CD4-positive, alpha-beta T cell treated with Interleukin-10 for 1 hour (primary cell): ENCODE measurements at places on chromosomes 5 and 9.

GRCh38 chr5:172834415-172835289 lies 601 bp downstream of the ERGIC1 start:
- DNase-seq: no peak

GRCh38 chr5:1878050-1878849 lies 4.5 kb downstream of the IRX4 start:
- no peak for DNase-seq

- DNase-seq: no peak
Observed at GRCh38 chr5:75461679-75462078, 49.8 kb downstream of the CERT1 start.

DNA sequence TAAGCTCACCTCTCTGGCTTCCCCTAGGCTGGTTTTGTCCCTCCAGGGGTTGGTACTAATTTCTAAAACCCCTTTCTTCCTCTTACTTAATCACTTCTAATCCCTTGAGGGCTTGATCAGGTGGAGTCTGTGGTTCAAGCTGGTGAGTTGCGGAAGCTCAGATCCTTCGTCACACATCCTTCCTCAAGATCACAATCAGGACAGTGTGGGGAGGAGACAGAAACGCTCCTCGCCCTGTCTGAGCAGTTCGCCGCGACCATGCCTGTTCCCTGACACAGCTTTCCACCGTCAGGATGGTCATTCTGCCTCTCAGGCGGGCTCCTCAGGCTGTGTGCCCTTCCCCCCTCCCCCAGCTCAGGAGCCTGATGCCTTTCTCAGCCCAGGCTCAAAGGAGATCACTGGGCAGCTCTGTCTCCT lies 24.3 kb downstream of the CPLX2 start:
- DNase-seq: peak; percentile 69

GRCh38 chr5:141636106-141636412 lies 590 bp downstream of the HDAC3 start:
- no peak for DNase-seq

- no peak for DNase-seq
Observed at GRCh38 chr5:56170557-56170956, 62.6 kb downstream of the ANKRD55 start.

- DNase-seq: no peak
Observed at GRCh38 chr5:177154003-177154643, 20.6 kb downstream of the NSD1 start.

- no peak for DNase-seq
Observed at GRCh38 chr5:171335616-171336015, 26.6 kb downstream of the TLX3 start.

DNA sequence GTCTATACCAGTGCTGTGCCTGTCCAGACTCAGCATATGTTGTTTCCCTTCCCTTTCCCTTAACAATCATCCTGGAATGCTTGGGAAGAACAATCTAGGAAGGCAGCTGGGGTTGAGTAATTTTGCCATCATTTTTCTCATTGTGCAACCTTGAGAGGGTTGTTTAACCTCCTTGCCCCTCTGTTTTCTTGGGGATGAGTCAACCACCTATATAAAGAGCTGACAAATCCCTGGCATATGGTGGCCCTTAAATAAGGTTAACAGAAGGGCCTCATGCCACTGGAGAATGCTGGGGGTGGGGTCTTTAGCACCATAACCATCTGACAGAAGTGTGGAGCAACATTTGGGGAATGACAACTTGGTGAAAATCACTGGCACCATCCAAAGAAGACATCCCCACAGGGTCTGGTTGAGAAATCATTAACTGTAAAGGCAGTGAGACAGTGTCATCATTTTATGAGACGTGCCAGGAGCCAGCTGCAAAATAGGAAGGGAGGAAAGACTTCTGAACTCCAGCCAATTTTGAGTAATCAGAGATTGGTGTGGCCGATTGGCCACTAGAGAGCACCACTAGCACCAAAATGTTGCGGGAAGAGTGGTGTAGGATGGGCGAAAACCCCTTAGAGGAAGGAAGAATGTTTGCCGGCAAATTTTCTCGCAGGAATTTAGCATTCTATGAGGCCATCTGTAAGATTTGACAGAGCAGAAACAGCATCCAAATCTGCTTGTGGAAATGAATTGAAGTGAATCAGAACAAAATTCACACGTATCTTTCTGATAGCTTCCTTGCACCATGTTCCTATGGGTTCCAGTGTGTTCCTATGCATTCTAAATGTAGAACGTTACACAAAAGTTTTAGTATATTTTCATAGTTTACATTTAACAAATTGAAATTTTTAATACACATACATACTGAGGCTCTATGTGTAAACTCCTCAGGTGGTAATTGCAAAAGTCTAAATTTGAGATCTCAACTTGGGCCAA lies 113.8 kb downstream of the MSX2 start:
- DNase-seq: no peak

DNA sequence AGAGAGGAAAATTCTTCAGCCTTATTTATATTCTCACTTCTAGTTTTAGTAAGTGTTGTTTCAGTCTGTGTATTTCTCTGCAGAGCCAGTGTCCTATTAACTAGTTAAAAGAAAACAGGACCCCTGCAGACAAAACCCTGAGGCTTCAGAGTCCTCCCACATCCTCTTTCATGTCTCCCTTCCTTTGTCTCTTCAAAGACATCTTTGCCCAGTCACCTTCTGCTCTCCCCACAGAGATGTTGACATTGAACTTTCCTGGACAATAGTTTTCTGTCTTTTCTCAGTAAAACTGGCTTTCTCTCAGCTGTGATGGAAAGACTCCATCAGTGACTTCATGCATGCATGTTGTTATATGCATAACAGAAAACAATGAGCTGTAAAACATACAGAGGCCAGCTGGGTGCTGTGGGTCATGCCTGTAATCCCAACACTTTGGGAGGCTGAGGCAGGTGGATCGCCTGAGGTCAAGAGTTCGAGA lies 20.2 kb downstream of the GRAMD2B start:
- no peak for DNase-seq

DNA sequence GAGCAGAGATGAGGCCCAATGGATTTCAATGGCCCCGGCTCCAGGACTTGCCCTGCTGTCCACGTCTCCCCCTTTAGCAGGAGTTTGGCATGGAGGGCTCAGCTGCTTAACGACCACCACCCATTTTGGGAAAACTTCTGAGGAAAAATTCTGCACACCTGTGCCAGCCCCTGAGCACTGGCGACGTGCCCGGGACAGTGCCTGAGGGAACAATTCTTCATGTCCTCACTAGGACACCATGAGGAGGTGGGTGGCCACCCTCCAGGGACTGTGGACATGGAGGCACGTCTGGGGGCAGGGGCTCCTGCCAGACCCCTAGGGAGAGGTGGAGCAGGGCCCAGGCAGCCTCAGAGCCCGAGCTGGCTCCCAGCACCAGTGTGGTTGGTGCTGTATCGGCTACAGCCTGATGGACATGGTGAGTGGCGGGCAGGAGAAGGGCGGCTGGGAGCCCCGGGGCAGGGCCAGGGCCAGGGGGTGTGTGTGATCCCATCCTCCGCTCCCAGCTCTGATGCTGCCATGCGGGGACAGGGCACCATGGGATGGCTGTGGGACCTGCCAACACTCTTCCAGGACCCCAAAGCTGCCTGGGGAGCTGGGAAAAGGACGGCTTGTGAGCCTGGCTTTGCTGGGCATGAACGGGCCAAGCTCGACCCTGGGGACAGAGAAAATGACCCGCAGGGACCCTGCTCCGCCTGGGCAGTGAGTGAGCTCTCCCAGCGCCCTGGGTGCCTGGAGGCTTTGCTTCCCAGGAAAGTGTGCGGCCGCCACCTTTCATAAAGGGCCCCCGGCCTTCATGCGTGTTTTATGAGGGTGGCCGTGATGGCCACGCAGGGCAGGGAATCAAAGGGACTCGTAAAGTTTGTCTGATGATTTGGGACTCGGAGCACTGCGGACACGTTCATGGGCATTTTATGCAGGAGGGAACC lies 3.6 kb upstream of the QSOX2 start:
- no peak for DNase-seq

DNA sequence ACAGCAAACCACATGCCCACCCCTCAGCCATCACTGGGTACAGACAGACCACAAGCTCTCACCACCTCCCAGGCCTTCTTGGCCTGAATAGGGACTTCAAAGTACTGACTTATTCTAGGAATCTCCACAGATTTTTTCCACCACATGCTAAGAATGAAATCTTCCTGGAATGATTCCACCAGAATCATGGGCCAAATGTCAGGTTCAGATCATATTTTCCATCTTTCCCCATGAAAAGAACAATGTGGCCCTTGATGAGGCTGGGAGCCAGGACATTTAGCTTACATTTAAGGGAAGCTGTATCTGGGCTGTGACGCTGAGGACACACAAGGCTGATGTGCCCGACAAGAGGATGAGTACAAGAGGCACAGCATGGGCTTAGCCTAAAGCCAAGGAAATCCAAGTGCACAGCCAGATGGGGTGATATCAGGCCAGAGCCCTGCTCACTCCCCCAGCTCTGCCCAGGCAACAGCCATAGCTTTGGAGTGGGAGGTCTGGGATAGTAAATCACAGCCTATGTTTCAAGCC lies 28.1 kb downstream of the ACSL6 start:
- no peak for DNase-seq

DNA sequence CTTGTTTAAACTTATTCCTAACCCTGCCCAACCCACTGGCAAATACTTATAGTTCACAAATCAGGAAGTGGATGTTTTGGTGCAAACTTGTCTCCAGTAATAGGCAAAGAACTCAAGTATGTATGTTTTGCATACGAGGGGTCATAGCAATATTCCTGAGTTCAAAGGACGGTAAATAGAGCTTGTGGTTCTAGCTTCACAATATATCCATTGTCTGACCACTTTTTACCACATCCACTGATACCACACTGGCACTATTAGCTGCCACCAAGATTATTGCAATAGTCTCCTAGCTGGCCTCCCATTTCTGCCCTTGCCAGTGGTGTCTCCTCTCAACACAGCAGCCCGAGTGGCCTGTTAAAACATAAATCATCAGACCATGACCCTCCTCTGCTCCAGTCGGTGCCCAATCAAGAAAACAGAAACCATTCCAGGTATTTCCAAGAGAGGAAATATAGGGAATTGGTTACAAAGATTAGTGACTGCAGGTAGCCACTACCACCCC lies 17.0 kb downstream of the GRXCR2 start:
- DNase-seq: no peak

DNA sequence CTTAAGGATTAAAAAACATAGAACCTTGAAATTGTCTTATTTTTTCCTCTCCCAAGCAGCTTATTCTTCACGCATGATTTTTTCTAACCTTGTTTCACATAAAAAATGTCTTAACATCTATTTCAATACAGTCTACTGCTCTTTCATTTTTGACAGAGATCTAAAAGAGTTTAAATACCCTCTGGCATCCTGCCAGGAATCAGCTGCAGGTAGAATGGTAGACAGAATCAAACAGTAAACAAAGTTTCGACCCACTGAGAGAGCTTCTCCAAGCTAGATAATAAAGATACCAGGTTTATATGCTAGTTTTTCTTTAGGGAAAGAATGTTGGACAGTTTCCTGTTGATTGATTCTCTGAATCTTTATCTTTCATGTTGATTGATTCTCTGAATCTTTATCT lies 555.8 kb upstream of the CDH9 start:
- DNase-seq: no peak
